ENCODE measurements at places on chromosomes 11 and 22. TPM values are rescaled to one million over a fixed set of nuclear protein-coding genes. Genes with fewer than 3 reads are reported as not detected.
A peak's percentile ranks its signal among the peaks of the same experiment; 100 is the strongest.

Gene CHST1
- total RNA-seq, result 1.0 TPM

- peak; percentile 69 for DNase-seq
- H3K27me3 ChIP-seq, result peaks cover 44% of the 10 kb centered on the region
- H3K4me3 ChIP-seq, result no peak overlapping the region
- no peak overlapping the region for H3K27ac ChIP-seq
These were observed 22.8 kb downstream of the OTUB1 start for GRCh38 chr11:64008914-64009633.

Gene KRTAP5-1
- not detected for total RNA-seq

DNA sequence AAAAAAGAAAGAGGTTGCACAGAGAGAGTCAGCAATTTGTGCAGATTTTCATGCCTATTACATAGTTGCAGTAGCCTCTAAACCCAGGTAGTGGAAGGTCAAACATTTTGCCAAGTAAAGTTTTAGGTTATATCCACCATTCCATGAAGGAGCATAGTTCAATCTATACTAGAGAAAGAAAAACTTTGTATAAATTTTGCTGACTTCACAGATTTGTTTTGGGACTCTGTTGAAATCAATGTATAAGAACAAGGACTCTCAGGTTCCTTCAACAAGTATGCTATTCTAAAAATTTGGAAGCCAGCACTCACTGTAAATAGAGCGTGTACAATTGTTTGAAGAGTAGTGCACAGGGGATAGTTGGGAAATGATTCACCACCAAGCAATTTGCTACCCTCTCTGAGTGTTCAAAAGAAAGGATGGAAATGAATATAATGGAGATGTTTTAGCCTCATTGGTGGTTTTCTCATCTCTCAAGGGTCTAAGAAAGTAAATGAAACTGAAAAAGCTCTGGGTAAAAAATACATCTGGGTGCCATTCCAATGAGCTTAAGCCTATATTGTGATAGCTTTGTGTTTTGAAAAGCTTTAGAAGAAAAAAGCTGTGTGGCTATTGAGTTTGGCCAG, 508.4 kb upstream of the LUZP2 start:
- H3K4me3 ChIP-seq, result no peak overlapping the region
- DNase-seq, result no peak
- H3K4me1 ChIP-seq, result no peaks in the 10 kb centered on the region
- H3K27ac ChIP-seq, result no peak overlapping the region
- H3K36me3 ChIP-seq, result no peaks in the 10 kb centered on the region
- no peaks in the 10 kb centered on the region for H3K27me3 ChIP-seq

- H3K36me3 ChIP-seq, result peaks cover 34% of the 10 kb centered on the region
- H3K4me1 ChIP-seq, result peaks cover 10% of the 10 kb centered on the region
- no peak for DNase-seq
- no peak overlapping the region for H3K4me3 ChIP-seq
- no peak overlapping the region for H3K27ac ChIP-seq
- no peaks in the 10 kb centered on the region for H3K27me3 ChIP-seq
These were observed 10.2 kb downstream of the DKK3 start for GRCh38 chr11:11998091-11998781.

GRCh38 chr11:47177229-47177845, 658 bp upstream of the ARFGAP2 start:
- H3K27ac ChIP-seq, result peak overlapping the region; percentile 93
- peaks cover 43% of the 10 kb centered on the region for H3K36me3 ChIP-seq
- H3K4me3 ChIP-seq, result peak overlapping the region; percentile 100
- peak; percentile 90 for DNase-seq
- peaks cover 8% of the 10 kb centered on the region for H3K4me1 ChIP-seq

- H3K27ac ChIP-seq, result no peak overlapping the region
- H3K36me3 ChIP-seq, result no peaks in the 10 kb centered on the region
- H3K27me3 ChIP-seq, result no peaks in the 10 kb centered on the region
These were observed 110.3 kb downstream of the ARHGAP20 start for GRCh38 chr11:110601936-110602335.

DNA sequence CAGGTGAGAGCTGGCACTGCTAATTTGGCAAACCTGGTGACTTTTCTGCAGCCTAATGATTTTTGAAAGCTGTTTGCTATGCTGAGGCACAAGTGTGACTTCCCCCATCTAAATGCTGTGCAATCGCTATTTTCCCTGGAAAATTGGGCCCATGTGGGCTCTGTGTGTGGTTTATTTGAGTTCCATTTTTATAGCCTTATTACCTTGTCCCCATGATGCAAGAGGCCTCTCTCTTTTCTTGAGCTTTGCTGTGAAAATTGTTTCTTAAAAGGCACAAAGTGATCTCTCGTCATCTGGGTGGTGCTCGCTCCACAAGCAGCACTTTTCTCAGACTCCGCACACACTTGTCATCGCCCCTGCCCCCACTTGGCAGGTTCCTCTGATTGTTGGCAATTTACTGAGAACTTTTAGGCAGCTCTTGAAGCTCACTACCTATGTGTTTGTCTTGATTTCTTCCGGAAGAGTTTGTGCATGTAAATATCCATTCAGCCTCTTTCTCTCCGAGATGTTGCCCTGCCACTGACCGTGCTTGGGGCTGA, 24.9 kb downstream of the BMAL1 start:
- no peak overlapping the region for H3K27ac ChIP-seq
- DNase-seq, result no peak
- no peaks in the 10 kb centered on the region for H3K4me1 ChIP-seq
- H3K36me3 ChIP-seq, result no peaks in the 10 kb centered on the region
- H3K27me3 ChIP-seq, result no peaks in the 10 kb centered on the region

GRCh38 chr22:37608477-37609239, at the start of gene GGA1:
GGA1 (plus strand) TSS chr22:37608834; CDS start chr22:37608861, 27 bp downstream.
- H3K4me3 ChIP-seq, result peak within 1 kb of the TSS; percentile 98
- H3K27me3 ChIP-seq, result no peaks in the 10 kb centered on the region
- peak; percentile 98 for DNase-seq

DNA sequence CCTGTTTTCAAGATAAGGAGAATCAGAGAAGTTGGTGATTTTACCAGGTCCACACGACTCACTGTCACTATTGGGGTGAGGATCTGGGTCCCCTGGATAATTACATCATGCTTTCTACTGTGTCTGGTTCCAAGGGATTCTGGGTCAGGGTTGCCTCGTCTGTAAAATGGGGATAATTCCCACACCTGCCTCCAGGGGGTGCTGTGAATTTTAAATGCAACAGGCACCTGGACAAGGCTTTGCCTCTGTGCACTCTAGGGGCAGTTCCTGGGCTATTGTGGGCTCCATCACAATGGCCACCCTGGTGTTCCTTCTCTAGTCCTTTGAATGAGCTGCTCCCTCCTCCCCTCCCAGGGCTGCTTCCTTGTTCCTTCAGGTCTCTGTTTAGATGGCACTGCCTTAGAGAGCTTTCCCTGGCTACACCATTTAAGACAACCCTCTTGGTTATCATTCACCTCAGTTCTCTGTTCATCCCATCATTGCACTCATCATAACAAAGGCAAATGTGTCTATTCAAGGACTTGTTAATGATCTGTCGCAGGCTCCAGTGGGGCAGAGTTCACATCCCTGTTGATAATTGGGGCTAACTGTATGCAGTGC, 178.6 kb downstream of the MIAT start:
- H3K27ac ChIP-seq, result no peak overlapping the region
- H3K36me3 ChIP-seq, result no peaks in the 10 kb centered on the region
- H3K27me3 ChIP-seq, result no peaks in the 10 kb centered on the region
- H3K4me3 ChIP-seq, result no peak overlapping the region

GRCh38 chr22:21055880-21056319, 10.2 kb downstream of the LRRC74B start:
- H3K27me3 ChIP-seq, result no peaks in the 10 kb centered on the region
- peak; percentile 71 for DNase-seq
- H3K36me3 ChIP-seq, result no peaks in the 10 kb centered on the region

DNA sequence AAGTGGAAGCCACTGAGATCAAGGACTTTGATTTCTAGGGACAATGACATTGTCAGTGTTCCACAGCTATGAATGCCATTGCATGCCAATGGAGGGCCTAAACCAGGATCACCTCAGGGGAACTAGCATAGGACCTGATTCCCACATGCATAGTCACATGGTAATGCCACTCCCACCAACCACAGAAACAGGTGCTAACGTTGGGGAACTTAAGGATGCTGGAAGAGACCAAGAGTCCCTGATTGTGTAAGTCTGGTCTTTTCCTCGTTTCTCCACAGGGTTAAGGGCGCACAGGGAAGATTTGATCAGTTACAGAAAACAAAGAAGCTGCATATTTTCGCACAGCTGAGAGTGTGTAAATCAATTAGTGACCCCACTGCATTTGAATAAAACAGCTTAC, 59.4 kb upstream of the CD44 start:
- H3K27me3 ChIP-seq, result no peaks in the 10 kb centered on the region
- peaks cover 5% of the 10 kb centered on the region for H3K4me1 ChIP-seq
- no peak overlapping the region for H3K4me3 ChIP-seq
- no peaks in the 10 kb centered on the region for H3K36me3 ChIP-seq
- H3K27ac ChIP-seq, result no peak overlapping the region
- DNase-seq, result no peak

DNA sequence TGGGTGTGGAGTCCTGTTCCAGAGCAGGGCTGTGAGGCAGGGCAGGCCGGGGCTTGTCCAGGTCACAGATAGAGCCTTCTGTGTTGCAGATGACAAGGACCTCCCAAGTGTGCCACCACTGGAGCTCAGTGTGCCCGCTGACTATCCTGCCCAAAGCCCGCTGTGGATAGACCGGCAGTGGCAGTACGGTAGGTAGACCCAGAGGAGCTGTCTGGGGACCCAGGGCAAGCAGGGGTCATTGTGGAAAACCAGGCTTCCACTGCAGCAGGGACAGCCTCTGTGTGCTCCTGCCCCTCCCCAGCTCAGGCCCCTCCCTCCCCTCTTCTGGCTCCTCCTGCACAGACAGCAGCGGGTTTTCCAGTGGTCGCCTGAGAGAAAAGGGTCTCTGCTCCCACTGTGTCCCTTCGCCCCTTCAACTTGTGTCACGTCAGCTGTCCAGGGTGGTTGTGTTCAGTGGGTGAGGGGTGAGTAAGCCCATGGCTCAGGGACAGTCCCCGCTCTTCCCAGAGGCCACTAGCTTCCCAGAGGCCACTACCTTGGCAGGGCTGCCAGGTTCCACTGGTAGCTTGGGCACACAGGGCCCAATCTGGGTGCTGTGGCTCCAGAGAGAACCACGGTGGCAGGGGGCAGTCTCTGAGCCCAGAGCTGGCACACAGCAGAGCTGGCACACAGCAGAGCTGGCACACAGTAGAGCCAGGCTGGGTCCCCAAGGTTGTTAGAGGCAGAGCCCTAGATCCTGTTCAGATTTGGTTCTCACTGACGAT, 78.4 kb downstream of the MED15 start:
- DNase-seq, result no peak
- H3K4me1 ChIP-seq, result no peaks in the 10 kb centered on the region
- H3K27me3 ChIP-seq, result no peaks in the 10 kb centered on the region

Gene TNNT3
- not detected for total RNA-seq

Data from endodermal cell (in vitro differentiated cells).